ENCODE measurements at places on chromosomes 4 and X.

DNA sequence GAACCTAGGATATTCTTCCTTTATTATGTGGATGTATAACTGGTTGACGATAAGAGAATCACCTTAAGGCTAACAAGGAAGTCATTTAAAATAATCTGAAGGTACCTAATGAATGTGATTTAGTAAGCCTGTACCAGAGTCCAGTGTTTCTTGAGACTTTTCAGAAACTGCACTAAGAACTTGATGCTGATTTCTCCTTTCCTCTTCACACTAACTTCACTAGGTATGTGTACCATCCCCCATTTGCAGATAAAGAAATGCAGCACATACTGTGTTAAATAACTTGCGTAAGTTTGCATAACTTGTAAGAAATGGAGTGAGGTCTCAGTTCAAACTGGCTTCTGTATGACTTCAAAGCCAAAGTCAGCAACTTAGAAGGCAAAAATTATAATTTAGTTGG, 63.3 kb downstream of the ELOVL6 start:
- no peak for DNase-seq

- DNase-seq = no peak
Observed at GRCh38 chr4:78336093-78336943, 215.3 kb upstream of the ANXA3 start.

- DNase-seq = no peak
Observed at GRCh38 chr4:76270244-76271175, 19.0 kb downstream of the FAM47E start.

- no peak for DNase-seq
Observed at GRCh38 chr4:145795521-145795920, 115.6 kb downstream of the C4orf51 start.

DNA sequence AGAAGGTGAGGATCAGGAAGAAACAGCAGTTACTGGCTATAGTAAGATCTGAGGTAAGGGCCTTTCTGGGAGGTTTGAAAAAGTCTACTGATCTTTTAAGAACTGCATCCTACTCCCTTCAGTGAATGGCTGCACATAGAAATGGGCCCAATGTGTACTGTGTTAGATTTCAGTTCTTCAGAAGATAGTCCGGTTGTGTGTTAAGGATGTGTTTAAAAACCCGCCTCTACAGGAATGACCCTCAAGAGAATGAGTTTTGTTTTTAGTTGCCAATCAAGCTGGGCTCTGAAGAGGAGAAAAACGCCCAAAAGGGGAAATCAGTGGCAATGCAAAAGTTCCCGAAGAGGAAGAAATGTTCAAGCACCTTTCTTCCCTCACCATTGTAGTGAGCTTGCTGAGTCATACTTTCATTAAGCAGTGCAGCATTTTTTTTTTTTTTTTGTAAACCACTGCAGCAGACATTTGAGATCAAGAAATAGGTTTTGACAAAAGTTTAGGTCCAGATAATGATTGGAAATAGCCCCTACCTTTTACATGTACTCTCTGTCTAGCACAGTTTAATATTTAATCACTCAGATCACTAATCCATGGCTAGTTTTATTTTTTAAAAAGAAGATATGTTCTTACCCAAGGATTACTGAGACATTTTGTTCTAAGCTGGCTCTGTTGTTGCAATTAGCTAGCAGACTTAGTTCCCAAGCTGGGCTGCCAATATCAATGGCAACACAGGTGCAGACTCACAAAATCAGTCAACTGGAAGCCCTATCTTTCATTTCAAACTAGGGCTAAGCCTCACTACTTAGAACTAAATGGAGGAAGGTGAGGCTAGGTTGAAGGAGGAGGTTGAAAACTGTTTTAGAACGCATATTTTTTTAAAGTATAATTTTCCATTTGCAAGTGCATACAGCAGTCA, 7.0 kb upstream of the TRPC5OS start:
- no peak for DNase-seq

DNA sequence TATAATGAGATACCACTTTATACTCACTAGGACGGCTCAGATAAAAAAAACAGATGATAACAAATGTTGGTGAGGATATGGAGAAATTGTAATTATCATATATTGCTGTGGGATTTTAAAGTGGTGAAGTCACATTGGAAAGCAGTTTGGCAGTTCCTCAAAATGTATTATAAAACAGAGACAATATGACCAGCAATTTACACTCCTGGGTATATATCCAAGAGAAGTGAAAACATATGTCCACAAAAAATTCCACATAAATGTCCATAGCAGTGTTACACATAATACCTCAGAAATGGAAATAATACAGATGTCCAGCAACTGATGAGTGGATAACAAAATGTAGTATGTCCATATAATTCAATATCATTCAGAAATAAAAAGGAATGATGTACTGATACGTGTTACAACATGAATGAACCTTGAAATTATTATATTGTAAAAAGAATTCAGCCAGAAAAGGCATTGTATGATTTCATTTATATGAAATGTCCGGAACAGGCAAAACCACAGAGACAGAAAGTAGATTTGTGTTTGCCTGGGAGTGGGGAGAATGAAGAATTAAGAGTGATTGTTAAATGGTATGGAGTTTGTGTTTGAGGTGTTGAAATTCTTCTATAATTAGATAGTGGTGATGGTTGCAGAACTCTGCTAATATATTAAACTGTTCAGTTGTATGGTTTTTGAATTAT, 220.9 kb downstream of the SLC7A11 start:
- no peak for DNase-seq

DNA sequence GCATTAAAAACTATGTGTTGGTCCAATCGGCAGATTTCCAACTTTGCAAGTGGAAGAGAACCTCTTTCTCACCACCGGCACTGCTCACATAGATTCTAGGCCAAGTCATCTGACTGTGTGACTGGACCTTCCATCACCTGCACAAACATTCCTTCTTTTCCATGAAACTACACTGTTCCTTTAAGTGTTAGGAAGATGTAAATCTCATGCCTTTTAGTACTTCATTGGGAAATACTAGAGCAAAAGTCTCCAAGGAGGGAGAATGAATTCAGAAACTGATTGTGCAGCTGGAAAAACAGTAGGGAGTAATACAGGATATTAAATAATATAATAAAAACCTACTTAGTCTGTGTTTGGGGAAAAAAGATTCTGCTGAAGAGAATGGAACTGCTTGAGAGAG, 238.2 kb downstream of the GPC3 start:
- no peak for DNase-seq

DNA sequence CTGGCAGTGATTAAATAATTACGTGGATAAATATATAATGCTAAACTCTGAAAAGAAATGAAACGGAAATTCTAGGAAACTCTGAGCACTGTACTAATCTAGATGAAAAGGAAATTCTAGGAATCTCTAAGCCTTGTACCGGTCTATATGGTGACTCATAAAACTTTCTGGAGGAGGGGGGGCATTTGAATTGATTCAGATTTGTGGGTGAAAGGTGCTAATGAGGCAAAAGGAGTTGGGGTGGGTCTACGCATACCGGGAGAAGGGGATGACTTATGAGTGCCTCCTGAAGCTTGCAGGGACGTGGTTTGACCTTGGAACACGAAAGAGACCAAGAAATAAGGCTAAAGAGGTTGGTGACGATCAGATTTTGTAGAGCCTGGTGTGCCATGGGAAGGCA, 151.7 kb upstream of the CASK start:
- no peak for DNase-seq

- DNase-seq = no peak
Observed at GRCh38 chr4:121632636-121633035, 64.1 kb downstream of the ANXA5 start.

- DNase-seq = no peak
Observed at GRCh38 chr4:98260047-98260578, 1.1 kb upstream of the RAP1GDS1 start.

DNA sequence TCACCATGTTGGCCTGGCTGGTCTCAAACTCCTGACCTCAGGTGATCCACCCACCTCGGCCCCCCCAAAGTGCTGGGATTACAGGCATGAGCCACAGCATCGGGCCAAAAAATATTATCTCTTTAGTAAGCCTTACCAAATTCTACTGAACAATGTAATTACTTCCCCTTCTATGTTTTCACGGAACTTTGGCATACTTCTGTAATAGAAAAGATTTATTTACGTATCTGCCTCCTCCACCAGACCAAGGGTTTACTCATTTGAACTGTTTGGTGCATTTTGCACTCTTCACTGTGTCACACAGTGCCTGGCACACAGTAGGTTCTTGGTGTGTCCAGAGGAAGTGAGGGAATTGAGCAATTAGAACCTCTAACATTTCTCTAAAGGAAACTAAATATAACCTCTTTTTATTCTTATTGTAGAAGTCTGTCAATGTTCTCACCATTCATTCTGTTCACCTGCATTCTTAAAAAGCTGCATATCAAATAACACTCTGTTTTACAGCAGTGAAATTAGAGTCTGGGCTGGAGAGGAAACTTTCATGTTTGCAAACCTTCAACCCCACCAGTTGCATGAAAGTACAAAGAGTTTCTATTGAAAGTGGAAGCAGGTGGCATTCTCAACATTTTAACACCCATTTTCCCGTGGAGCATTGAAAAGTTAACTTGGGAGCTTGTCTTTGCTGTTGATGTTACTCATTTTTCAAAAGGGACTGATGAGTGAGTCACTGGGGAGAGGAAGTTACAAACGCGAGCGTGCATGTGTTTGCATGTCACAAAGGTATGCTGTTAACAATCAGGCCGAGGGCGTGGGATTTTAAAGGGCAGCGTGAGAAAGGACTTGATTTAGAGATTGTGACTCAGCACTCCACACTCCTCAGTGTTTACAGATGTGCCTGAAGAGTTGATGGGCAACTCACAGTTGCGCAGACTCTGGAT, 314.1 kb downstream of the STK32B start:
- DNase-seq = no peak

- no peak for DNase-seq
Observed at GRCh38 chrX:16610121-16610621, 39.8 kb upstream of the S100G start.

DNA sequence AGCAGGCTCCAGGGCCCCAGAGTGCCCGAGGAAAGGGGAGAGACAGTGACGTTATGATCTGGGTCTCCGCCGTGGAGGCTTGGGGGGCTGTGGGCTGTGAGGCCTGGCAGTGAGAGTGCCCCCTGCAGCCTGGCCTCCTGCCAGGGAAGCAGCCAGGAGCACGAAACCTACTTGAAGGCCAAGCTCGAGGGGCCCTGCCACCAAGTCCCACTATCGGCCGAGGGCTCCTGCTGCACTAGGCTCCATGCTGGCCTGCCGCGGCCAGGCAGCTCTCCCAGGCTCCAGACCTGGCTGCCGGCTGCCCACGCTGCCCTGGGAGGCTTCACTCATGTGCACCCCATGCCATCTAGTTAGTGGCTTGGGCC, 18.7 kb downstream of the FLNA start:
- DNase-seq = no peak

DNA sequence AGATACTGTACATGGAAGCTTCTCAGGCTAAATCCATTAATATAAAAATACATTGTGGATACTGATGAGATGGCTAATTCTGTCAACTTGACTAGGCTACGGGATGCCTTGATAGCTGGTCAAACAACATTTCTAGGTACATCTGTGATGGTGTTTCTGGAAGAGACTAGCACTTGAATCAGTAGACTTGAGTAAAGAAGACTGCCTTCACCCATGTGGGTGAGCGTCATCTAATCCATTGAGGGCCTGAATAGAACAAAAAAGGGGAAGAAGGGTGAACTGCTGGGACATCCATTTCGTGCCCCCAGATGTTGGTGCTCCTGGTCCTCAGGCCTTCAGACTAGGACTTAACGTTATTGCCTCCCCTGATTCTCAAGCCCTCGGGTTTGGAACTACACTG, 3.7 kb upstream of the SRP72 start:
- DNase-seq = no peak

- no peak for DNase-seq
Observed at GRCh38 chr4:120215350-120215749, 148.7 kb upstream of the MAD2L1 start.

- DNase-seq = no peak
Observed at GRCh38 chrX:119895843-119896326, at the start of gene AKAP14. TSS of gene AKAP14 (plus strand) at chrX:119895893. CDS start at chrX:119903224, 7,331 bp downstream.

DNA sequence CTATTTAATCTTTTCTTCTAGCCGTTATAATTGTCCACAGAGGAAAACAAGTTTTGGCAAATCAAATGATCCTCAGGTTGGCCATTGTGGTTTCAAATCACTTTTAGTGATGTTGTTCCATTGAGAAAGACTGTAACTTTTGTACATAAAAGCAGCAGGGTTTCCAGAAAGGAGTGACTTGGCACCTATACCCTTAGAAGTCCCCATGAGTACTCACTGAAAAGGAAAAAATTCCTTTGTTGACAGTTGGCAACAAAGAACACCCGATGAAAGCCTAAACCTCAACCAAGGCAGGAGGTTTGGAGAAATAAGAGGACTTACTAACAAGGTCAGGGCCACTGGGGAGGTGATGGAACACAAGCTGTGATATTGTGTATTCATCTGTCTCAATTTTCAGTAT, 474.4 kb downstream of the RAPGEF2 start:
- DNase-seq = no peak

DNA sequence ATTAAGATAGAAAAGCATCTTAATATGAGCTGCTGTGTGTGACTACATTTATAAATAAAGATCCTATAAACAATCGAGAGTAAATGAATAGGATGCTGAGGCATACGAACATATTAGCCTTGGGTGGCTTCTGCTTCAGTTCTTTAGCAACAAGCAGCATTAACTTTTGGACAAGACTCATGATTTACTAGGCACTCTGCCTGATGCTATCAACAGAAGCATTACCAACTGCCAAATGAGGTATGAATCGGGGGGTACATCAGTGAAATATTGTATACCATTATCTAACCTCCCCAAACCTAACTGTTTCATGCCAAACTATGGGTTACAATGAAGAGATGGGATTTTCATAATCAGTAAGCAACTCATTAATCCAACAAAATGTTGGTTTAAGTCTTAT, 113.1 kb downstream of the RAB28 start:
- no peak for DNase-seq

GRCh38 chrX:149013081-149013480, 492.0 kb downstream of the IDS start:
- no peak for DNase-seq

DNA sequence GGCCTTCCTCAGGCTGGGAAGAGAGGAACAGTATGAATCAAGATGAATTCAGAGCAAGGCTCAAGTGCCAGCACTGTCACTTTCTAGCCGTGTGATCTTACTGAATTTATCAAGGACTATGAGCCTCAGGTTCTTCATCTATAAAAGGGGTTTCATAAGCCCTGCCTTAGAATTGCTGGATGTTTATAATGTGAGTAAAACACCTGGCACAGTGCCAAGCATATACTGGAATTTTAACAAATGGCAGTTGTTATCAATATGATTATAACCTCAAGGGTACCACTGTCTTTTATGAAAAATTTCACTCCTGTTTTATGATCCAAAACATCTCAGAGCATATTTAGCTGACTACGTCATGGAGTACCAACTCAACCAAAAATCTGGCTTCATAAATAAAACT, 4.0 kb downstream of the MAGEC2 start:
- DNase-seq = no peak

DNA sequence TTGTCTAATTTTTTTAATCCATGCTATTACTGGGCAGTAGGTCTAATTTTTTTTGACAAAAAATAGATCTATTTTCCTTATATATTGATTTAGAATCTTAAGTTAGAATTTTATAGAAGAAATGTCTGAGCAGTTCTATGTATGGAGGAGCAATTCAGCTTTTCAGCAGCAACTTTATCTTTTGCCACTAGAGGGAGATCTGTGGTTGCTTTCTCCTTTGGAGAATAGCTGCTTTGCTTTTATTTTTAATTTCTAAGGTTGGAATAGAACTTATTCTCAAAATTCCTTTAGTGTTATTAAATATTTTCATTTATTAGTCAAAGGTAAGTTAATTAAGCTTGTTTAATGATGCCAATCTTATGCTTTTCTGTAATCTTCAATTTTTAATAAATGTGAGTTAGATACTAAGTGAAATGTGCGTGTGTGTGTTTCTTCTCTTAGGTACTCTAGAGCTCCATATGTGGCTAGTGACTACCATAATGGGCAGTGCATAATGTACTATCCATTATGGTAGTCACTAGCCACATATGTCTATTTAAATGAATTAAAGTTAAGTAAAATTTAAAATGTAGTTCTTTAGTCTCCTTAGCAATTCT, 29.3 kb downstream of the FAM199X start:
- DNase-seq = no peak
